Right ventricle myocardium superior (tissue), 1 donor: ENCODE measurements at places on chromosomes 1 and 21. TPM values are rescaled to one million over a fixed set of nuclear protein-coding genes. Genes with fewer than 3 reads are reported as not detected.

The AKT3 gene
- total RNA-seq, result 20.6 TPM

The CCDC30 gene
- 1.5 TPM for total RNA-seq

The PADI2 gene
- 0.46 TPM for total RNA-seq

DNA sequence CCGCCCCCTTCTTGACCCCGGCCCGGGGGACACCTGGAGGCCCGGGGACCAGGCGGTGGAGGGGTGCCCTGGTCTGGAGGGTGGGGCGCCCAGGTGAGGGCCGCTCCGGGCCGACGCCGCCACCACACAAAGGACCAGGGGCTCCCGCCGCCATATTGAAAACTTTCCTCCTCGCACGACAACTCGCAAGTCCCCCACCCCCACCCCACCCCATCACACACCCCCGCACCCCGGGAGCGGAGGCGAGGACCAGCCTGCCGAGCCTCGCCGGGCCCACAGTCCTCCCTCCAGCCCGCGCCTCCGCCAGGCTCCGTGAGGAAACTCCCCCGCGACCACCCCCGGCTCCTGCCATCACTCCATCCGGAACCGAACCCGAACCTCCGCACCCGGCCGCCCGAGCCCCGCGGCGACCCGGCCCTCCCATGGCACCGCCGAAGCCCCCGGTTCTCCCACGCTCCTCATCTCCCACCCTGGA is 733 bp downstream of the KDM5B start:
- peak; percentile 44 for DNase-seq
